ENCODE measurements at places on chromosomes 3 and 15.

DNA sequence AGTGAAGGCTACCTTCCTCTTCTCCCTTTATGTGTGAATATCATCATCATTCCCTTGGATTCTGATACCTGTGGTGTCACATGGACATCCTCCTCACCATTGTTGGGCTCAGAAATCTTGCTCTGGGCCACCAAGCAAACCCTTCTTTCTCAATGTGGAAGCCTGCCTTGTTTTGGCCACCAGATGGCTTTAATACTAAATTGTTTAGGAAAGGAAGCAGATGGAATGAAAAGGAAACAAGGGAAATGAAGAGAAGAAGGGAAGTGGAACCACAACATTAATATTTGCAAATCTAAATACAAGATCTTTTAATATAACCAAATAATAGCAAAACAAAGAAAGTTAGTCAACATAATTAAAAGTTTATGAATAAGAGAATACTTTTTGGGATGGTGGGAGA is 14.0 kb downstream of the FAM227B start:
- DNase-seq: no peak

- DNase-seq: no peak
Observed at GRCh38 chr3:185477316-185477715, 21.5 kb downstream of the TMEM41A start.

- DNase-seq: no peak
Observed at GRCh38 chr3:32435911-32436815, 44.5 kb downstream of the CMTM7 start.

- no peak for DNase-seq
Observed at GRCh38 chr3:57559526-57559925, 3.5 kb downstream of the PDE12 start.

DNA sequence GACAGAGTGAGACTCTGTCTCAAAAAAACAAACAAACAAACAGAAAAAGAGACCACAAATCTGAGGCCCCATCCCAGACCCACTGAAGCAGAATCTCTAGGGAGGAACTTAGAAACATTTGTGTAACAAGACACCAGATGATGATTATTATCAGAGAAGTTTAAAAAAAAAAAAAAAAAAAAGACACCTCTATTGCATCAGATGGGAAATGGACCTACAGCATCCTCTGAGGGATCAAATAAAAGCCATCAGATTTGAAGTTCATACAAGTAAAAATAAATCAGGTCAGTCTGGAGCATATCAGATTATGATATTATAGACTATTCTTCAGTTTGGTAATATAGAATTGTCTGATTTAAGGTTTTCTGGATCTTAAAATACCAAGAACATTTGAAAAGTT is 21.9 kb upstream of the LIPC start:
- no peak for DNase-seq

GRCh38 chr3:125394406-125394805 is 19.3 kb upstream of the ZNF148 start:
- no peak for DNase-seq

DNA sequence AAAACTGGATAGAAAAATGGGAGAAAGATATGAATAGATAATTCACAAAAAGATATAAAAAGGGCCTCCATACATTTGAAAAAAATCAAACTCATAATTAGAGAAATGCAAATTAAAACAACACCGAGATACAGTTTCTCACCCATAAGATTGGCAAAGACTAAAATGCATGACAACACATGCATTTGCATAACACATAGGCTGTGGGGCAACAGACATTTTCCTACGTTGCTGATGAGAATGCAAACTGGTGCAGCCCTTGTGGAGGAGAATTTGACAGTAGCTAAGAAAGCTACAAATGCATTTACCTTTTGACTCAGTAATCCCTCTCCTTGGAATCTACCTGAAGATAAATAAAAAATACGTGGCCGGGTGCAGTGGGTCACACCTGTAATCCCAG is 11.4 kb upstream of the CAND2 start:
- no peak for DNase-seq

DNA sequence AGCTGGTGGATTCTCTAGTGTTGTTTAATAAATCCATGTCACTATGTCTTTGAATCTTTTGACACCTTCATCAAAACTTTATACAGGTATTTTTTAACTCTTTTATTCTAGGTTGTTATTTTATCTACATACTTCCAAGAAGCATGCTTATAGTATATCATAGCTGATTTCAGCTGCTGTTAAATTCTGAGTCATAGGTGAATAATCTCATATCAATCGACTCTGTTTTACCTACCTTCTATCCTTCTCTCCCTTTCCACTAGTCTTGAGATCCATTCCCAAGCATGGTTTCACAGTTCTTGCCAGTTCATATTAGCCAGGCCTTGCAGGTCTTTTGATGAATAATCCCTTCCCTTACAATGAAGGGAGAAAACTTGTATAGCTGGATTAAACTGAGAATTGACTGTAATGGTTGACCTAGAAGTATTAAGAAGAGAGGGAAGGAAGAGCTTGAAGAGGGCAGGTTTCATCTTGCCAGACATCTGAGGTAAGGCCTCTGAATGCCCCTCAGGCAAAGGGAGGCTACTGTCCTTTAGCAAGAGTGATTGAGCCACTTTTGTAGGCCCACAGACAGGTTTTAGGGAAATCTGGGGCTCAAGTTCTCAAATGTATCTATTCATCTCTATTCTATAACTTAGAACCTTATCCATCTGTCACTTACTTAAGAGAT is 146.4 kb downstream of the EPHA6 start:
- no peak for DNase-seq

DNA sequence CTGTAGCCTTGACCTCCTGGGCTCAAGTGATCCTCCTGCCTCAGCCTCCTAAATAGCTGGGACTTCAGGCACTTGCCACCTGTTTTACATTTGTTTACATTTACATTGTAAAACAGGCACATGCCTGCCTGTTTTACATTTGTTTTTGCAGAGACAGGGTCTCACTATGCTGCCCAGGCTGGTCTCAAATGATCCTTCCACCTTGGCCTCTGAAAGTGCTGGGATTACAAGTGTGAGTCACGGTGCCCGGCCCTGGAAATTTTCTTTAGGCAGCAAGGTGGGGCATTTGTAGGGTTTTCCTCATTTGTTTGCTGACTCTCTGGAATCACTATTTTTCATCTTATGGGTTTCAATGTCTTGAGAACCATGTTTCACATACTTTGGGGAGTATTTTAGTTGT is 25.0 kb downstream of the PIF1 start:
- no peak for DNase-seq

DNA sequence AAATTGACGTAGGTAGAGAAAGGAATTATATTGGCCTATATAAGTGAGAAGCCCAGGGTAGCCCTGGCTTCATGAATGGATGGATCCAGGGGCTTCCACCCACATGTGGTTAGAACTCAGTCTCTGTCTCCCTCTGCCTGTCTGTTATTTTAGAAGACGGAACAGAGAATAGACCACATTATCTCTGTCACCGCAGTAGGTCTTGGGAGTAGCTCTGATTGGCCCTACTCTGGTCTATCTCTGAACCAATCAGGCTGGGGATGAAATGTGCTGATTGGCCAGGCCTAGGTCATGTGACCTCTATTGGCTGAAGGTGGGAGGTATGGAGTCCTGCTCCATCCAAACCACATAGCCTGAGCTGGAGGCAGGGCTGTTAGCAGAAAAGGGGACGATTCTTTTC is 143.0 kb upstream of the PRR23C start:
- DNase-seq: no peak

All from GDM1 (cell line).